ENCODE measurements at places on chromosomes 2 and 18.

GRCh38 chr18:45245091-45245511, 370.2 kb upstream of the SLC14A2 start:
- DNase-seq = no peak

GRCh38 chr2:56185582-56186046, 1.8 kb downstream of the CCDC85A start:
- DNase-seq = no peak

GRCh38 chr18:35864916-35865315, 107.6 kb upstream of the RMP24 start:
- DNase-seq = peak; percentile 7

DNA sequence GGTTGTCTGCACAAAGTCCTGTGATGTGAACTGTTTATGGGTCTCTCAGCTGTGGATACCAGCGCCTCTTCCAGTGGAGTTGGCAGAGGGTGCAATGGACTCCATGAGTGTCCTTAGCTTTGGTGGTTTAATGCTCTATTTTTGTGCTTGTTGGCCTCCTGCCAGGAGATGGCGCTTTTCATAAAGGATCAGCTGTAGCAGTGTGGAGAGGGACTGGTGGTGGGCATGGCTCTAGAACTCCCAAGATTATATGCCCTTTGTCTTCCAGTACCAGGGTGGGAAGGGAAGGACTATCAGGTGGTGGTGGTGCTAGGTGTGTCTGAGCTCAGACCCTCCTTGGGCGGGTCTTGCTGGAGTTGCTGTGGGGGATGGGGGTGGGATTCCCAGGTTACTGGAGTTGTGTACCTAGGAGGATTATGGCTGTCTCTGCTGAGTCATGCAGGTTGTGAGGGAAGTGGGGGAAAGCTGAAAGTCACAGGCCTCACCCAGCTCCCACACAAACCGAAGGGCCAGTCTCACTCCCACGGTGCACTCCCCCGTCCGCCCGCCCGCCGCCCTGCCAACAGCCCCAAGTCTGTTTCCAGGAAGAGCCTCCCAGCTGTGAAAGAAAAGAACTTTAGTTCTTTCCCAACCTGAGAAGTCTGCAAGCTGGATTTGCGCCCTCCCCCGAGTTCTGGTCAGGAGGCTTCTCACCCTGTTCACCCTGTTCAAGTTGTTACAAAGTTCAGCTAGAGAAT, 108.1 kb downstream of the MARCO start:
- DNase-seq = no peak

DNA sequence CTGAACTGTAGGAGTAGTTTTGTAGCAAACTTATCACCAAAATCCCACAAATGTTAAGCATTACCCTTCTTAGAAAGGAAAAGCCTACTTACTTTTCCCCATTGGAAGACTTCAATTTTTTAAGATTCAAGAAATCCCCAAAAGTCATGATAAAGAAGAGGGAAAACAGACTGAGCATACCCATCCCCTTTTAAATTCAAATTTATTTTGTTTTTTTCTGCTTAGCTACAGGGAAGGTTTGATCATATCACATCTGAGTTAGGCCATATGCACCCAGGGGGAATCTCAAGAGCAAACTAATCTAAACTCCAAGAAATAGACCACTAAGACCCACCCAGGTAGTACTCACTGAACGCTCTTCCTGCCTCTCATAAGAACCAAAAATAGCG, 174.6 kb downstream of the TGIF1 start:
- no peak for DNase-seq

GRCh38 chr2:172944022-172944793, 131.4 kb upstream of the MAP3K20 start:
- DNase-seq = no peak

DNA sequence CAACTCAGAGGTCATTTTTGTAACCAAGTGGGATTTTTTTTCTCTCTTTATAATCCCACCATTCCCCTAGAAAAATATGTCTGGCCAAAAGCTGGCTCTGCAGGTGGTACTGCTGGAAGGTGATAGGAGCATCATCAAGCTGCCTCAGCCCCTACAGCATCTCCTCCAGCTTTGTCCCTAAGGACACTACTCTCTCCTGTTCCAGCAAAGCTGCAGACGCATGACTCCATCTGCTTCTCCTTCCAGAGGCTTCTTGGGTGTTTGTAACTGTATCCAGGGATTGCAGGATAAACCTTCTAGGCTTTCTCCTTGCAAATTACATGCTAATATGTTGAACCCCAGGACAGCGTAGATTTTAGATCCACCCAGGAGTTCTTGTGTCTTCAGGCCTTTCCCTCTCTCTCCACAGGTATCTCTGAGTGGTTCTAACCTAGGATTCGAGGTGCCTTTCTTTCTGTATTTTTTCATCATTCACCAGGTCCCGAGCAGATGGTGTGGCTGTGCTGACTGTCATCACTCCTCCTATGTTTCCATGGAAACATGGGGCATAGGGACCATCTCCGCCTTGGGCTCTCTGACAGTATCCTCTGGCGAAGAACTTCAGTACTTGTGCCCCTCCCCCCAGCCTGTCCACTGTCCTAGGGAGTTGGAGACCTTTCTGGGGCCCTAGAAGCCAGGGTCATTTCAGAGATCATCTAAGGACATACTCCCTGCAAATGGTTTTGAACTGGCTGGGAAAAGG, 34.3 kb downstream of the AFF3 start:
- no peak for DNase-seq

DNA sequence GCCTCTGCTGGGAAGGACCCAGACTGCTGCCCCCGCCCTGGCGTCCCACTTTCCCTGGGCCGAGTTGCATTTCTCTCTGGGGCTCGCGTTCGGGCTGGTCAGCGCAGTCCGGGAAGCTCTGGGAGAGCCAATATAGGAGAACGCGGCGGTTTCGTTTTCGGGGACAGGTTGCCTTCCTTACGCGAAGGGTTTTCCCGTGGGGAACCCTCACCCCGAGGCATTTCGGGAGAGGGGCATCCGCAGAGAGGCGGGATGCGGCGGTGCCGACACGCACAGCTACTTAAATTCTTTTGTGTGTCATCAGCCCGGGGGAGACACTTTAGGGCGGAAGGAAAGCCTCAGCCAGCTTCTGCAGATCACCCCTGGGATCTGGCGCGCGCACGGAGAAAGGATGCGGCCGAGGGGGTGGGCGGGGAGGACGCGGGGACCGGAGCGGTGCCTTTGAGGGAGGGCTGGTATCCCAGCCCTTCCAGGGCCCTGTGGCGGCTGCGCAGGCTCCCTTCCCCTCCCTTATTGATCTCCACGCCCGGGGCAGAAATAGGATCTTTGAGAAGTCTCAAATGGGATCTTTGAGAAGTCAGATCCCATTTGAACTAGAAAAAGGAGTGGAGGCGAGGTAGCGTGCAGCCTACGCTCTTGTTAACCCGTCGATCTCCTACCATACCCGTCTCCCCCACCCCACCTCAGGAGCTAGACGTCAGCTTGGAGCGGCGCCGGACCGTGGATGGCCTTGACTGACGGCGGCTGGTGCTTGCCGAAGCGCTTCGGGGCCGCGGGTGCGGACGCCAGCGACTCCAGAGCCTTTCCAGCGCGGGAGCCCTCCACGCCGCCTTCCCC, 1.2 kb downstream of the GATA6 start:
- DNase-seq = no peak

DNA sequence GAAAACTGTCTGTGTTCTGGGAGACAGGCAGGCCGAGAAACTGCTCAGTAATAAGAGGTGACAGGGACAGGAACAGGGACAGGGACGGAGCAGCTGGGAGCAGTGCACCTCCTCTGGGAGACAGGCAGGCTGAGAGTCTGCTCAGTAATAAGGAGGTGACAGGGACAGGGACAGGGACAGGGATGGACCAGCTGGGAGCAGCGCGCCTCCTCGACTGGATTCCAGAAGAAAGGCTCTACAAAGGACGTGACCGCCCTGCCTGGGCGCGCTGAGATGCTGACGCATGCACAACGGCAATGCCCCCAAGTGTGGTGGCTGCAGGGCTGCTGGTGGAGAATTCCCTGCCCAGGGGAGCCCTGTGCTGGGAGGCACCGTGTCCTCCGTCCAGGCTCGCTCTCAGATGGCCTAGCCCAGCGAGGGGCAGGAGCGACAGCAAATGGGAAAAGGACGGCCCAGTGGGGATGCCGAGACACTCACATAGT, 44.2 kb upstream of the PXDN start:
- no peak for DNase-seq

DNA sequence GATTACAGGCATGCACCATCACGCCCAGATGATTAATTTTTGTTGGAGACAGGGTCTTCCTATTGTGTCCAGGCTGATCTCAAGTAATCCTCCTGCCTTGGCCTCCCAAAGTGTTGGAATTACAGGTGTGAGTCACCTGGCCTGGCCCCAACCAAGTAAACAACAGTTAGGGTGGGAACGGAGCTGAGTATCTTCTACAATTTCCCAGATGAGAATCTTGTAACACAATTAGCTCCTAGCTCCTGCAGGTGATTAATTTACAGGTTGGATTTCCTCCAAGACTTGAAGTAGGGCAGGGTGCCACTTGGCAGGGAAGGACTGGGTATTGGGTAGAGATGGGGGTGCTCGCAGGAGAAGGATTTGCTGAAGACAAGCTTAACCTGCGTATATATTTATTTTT, 17.8 kb downstream of the NLRC4 start:
- no peak for DNase-seq

DNA sequence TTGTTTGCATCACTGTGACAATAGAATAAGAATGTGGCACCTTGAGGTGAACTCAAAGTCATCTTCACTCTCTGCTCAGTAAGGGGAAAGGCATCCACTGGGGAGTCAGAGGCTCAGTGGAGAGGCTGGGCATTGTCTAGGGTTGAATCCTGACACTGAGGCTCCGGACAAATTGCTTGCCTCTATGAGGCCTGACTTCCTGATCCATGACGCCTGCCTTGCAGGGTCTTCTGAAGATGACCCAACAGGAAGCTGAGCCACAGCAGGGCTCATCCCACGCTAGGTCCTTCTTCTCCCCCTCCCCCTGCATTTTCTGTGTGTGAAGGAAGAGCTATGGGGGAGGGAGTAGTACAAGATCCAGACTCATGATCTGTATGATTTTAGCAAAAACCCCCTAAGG, 265.1 kb downstream of the SH3BP4 start:
- DNase-seq = no peak

DNA sequence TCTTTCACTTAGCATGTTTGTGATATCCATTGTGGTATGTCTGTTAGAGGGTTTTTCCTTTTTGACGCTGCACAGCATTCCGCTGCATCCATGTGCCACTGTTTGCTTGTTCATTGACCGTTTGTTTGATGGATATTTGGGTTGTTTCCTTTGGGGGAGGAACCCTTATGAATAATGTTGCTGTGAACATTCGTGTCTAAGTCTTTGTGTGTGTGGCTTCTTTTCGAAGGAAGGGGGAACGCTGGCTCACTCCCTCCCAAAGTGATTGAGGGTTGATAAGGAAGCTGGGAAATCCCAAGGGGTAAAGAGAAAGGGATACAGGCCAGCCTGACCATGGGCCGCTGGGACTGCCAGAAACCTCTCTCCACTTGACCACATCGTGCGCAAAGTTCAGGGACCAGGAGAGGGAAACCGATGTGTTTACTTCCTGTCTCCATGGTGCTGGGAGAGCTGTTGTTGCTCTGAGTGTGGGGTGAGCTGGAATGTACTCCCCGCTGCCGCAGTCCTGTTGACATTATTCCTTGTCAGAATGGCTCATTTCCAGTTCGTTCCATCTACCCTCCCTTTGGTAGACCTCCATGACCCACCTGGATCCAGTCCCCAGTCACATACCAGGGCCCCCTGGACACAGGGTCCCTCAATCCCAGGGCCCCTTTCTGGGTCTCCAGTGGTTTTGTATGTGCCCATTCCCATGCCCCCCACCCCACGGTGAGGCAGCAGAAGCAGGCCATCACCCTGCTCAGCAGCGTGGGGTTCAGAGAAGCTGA, 39.6 kb downstream of the HS1BP3 start:
- no peak for DNase-seq

DNA sequence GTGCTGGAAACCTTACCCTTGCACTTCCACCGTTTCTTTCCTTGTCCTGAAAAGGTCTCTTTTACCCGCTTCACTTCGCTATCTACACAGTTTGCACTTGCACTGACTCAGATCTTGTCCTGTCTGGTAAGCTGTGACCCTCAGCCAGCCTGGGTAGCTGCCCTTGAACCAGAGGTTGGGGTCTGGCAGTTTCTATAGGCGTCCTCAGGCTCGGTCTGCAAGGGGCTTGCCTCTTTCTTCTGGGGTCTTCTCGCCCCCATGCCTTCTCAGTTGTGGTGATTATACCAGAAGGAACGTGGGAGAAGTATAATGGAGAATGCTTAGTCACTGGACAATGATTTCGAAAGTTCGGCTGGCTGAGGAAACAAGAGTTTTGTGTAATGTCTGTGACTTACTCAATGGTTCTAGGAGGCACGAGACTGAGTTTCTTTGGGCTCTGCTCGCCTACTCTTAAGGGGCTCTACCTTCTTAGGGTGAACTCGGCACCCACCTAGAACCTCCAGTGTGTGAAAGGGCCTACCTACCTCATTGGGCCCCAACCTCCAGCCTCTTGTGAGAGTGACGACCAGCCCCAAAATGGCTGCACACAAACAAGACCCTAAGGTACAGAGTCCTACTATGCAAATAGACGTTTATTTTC, 6.9 kb upstream of the STAT1 start:
- no peak for DNase-seq

Data from NCI-H1436 (cell line).